ENCODE measurements at places on chromosomes 13 and 19.

GRCh38 chr13:43348397-43348796 lies 325.0 kb downstream of the DNAJC15 start:
- DNase-seq: no peak

DNA sequence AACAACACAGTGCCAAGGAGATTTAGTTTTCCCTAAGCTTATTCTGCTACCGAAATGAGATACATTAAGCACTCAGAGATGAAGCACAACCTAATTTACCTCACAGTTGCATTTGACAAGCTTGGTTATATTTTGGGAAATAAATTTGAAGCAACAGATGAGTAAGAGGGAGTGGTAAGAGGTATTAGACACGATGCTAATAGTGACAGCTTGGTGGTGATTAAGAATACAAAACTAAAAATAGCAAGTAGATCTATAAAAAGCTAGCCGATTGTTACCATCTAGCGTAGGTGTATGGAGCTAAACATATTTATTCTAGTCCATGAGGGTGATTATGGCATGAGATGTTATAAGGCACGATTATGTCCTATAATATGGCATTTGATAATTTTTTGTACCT lies 208.5 kb downstream of the PCCA start:
- DNase-seq: no peak

DNA sequence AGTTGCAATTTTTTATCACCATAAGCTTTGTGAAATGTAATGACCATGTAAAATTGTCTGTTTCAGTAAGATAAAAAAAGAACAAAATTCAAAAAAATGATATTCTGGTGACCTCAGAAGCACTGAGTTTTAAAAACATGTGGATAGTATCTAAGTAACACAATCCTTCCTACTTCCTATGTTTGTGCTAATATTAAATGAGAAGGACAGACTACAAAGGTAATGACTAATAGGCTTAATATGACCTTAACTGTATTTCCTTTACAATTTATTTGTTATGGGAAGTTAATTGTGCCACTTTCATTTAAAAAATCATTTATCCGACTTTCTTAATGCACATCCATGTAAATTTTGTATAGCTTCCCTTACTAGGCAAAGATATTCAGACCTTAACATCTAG lies 1030.4 kb upstream of the ATXN8OS start:
- no peak for DNase-seq

DNA sequence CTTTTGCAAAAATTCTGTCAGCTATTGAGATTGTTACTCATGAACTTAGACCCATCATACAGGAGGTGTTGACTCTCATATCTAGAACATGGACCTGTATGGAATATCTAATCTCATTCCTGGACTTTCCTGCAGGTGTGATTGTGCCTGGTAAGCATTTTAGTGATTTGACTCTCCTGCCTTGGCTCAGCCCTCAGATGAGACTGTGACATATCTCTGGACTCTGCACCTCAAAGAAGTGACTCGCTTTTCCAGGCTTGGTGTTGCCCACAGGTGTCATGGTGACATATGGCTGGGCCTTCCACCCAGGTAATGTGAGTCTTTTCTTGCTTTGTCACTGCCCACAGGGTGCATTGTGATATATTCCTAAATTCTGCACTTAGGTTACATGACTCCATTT lies 17.8 kb upstream of the ZNF726 start:
- DNase-seq: no peak

- DNase-seq: no peak
Measured at GRCh38 chr13:71068041-71068440, 799.0 kb downstream of the DACH1 start.

DNA sequence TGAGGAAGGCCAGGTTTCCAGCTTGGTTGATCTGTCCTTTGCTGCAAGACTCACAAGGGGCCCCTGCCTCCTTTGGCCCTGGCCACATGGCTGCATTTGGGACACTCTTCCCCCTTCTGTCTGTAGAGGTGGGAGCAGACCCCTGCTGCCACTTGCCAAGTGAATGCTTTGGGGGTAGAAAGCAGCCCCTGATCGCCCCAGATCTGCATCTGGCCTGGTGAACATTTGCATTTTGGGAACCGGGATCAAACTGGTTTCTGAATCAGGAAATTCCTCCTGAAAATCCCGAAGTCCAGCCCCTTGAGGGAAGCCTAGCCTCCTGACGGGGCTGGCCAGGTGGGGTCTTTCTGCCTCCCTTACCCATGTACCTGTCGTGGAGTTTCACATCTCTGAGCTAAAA lies 14.9 kb downstream of the DPF1 start:
- no peak for DNase-seq
